Kidney (tissue), 22 donors: ENCODE measurements at places on chromosomes 12 and 14. TPM values are rescaled to one million over a fixed set of nuclear protein-coding genes. Genes with fewer than 3 reads are reported as not detected.

DNA sequence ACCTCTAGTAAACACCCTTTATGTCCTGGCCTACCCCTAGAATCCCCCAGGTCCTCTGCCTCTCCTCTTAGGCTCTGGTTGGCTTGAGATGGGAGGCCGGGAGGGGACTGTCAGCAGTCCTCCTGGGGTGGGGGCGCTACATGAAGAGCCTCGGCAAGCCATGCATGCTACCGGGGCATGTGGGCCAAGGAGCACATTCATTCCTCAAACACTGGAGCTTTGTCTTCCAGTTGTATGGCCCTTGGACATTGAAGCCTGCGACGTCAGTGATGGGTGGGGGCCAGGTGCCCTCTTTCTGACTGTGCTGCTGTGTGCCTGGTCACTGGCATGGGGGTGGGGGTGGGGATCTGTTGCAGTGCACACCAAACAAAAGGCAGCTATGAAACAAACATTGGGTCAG lies 15.8 kb upstream of the CELA1 start:
- DNase-seq = no peak

Gene LGALS3
- 235 TPM for total RNA-seq

DNA sequence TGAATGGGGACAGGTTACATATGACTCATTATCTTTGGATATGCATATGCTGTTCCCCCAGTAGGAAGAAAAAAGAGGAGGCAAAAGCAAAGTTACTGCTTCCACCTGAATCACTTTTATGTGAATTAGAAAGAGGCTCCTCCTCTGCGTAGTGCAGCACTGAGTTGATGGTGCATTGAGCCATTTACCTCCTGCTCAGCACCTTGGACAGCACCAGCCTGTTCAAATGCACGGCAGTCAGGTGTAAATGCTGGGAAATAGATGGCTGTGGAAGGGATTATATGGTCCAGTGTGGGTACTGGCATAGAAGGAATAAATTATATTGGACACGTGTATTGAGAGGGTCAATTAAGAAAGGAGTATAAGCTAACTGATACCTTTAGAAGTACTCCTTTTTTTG lies 541.9 kb upstream of the SEL1L start:
- DNase-seq = peak; percentile 86

Gene RNASE2
- total RNA-seq = 4.3 TPM

DNA sequence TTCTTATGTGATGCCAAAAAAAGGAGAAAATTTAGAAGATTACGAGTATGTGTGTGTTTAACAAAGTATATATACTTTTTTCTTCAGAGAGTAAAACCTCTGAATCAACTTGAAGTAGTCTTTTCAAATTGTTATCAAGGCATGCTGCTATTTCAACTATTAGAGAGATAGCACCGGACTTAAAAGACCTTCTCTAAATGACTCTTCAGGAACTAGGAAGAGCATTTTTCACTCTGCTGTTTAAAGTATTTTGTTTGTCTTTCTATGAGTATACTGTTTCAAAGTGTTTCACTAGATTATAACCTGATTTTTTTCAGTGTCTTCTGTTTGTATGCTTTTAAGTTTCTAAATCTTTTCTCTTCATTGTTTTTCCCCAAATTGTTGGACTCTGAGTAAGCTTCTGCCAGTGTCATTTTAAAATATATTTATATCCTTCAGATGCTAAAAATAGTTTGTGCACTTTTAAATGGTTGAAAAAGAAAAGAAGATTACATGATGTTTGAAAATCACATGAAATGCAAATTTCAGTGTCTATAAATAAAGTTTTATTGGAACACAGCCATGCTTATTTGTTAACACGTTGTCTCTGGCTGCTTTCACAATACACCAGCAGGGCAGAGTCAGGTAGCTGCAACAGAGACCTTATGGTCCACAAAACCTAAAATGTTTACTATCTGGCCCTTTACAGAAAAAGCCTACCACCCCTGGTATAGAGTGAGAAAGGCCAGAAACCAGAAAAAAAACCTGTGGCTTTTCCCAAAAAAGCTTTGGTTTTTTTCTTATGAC lies 21.3 kb downstream of the CRADD start:
- DNase-seq = no peak
